Astrocyte (in vitro differentiated cells and primary cell): ENCODE measurements at places on chromosomes 16 and 17. TPM values are rescaled to one million over a fixed set of nuclear protein-coding genes. Genes with fewer than 3 reads are reported as not detected.
A peak's percentile ranks its signal among the peaks of the same experiment; 100 is the strongest.

DNA sequence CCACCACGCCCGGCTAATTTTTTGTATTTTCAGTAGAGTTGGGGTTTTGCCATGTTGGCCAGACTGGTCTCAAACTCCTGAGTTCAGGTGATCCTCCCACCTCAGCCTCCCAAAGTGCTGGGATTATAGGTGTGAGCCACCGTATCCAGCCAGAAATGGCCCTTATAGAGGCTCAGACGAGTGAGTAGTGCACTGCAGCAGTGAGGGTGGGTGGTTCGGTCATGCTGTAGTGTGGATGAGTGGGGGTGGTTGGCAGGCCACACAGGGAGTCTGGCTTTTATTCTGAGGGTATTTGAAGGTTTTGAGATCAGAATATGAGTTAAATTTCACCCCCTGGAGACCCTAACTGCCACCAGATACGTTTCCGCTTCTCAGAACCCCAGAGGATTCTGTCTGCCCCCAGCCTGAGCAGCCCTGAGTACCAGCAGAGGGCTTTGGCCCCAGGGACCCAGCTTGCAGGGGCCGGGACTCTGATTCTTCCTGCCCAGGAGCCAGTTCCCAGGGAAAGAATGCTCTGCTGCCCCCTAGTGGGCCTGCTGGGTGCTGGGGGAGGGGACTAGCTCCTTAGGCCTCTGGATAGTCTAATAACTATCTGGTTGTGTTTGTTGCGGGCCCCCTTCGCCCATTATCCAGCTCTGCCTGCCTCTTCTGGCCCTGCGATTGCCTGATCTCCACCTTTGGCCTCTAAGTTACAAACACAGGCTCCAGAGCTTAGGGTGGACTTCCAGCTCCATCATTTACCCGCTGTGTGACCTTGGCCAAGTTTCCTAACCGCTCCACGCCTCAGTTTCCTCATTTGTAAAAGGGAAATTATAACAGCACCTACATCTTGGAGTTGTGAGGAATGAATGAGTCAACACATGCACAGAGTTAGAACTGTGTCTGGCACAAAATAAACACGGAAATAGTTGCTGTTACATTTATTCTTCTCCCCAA, 2.0 kb downstream of the ZNF771 start:
- H3K36me3 ChIP-seq: peaks cover 14% of the 10 kb centered on the region
- peak; percentile 49 for DNase-seq
- no peaks in the 10 kb centered on the region for H3K27me3 ChIP-seq
- H3K4me3 ChIP-seq: peak overlapping the region; percentile 26

DNA sequence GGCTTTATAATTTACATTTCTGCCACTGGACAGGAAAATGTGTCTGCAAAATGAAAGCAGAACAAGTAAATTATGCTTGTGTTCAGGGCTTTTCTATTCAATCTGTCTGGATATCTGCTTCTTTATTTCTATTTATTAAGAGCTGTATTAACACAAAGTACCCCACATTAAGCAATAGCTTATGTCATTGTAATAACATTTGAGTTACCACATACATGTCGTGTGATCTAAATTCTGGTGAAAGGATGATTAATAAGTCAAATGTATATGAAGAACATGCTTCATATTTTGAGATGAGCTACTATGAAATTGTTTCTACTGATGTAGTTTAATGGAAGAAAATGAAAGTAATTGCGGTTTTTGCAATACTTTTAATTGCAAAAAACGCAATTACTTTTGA, 238.2 kb downstream of the KCNJ2 start:
- no peak overlapping the region for H3K4me3 ChIP-seq
- H3K27me3 ChIP-seq: no peaks in the 10 kb centered on the region
- H3K4me1 ChIP-seq: peaks cover 11% of the 10 kb centered on the region
- no peak overlapping the region for H3K27ac ChIP-seq
- H3K36me3 ChIP-seq: no peaks in the 10 kb centered on the region

DNA sequence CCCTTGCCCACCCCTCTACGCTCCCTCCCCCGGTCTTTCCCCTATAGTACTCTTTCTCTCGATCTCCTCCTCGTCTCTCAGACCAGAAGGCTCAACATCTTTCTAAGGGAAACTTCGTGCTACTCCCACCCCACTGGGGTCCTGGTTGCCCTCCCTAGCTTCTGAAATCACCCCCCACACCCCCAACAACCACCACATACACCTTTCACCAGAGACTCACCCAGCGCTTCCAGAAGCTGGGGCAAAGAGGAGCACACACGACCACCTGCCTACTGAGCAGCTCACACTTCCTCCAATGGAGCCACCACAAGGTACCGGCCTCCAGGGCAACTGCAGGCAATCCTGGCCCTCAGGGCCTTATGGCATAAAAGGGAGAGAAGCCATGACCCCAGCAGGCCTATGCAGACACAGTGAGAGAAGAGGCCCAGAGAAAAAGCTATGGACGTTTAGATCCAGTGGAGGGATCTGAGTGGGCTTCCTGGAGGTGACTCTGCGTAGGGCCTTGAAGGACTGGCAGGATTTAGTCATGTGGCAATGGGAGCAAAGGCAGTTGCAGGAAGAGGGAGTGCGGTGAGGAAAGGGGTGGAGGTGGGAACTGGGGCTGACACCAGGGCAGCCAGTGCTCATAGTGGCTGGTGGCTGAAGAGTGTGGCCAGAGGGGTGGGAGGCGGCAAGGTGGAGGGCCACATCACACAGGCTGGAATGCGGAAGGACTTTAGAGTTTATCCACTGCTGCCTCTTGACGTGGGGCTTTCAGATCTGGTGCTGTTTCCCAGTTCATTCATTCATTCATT, 12.1 kb upstream of the TMEM92 start:
- H3K36me3 ChIP-seq: no peaks in the 10 kb centered on the region
- no peak for DNase-seq
- no peak overlapping the region for H3K4me3 ChIP-seq
- peaks cover 59% of the 10 kb centered on the region for H3K4me1 ChIP-seq

DNA sequence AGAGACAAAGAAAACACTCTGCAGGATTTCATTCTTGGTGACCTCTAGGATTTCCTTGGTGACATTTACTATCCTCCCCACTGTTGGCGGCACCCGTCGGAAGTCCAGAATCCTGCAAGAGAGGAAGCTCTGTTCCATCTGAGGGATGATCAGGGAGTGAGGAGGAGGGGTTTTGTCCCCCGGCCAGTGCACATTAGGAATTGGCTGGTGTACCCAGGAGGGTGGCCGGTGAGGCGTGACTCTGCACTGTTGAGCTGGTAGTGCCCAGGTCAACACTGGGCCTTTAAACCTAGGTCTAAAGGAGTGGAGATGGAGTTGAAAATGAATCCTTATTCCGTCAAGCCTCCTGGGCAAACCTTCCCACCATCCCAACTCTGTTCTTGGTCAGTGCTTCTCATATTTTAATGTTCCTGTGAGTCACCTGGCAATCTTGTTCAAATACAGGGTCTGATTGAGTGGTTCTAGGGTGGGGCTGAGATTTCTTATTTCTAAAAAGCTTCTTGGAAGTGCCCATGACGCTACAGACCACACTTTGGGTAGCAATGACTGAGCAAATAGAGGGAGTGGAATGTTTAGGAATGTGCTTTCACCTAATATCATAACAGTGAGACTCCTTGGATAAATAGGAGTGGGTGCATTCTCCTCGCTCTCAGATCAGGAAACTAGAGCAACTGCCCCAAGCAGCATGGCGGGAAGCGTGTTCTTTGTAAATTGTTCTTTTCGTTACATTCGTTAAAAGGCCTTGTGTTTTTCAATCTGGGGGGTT, 30.7 kb downstream of the PRKAR1A start:
- H3K27me3 ChIP-seq: no peaks in the 10 kb centered on the region
- peaks cover 2% of the 10 kb centered on the region for H3K36me3 ChIP-seq
- H3K4me1 ChIP-seq: no peaks in the 10 kb centered on the region

DNA sequence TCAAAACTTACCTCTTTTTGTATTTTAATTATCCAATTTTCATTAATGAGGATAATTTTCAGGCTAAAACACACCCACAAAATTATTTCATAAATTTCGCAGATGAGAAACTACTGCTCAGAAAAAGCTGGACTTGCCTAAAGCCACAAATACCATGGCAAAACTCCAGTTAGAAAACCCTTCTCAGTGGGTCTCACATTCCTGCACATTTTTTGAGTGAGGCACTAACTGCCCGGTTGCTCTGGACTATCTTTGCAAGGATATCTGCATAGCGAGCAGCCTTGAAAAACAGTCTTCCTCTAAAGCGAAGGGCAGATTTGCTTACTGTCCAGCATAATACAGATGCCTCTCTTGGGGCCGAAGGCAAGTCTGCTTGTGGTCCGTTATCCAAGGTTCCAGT, 9.8 kb downstream of the MPHOSPH6 start:
- H3K36me3 ChIP-seq: peaks cover 23% of the 10 kb centered on the region
- H3K4me3 ChIP-seq: no peak overlapping the region
- no peaks in the 10 kb centered on the region for H3K27me3 ChIP-seq
- no peaks in the 10 kb centered on the region for H3K4me1 ChIP-seq
- peak; percentile 26 for DNase-seq
- no peak overlapping the region for H3K27ac ChIP-seq

GRCh38 chr17:32912218-32912897, 15.6 kb upstream of the TMEM98 start:
- H3K27ac ChIP-seq: no peak overlapping the region
- H3K36me3 ChIP-seq: no peaks in the 10 kb centered on the region
- H3K4me3 ChIP-seq: no peak overlapping the region
- peak; percentile 52 for DNase-seq

DNA sequence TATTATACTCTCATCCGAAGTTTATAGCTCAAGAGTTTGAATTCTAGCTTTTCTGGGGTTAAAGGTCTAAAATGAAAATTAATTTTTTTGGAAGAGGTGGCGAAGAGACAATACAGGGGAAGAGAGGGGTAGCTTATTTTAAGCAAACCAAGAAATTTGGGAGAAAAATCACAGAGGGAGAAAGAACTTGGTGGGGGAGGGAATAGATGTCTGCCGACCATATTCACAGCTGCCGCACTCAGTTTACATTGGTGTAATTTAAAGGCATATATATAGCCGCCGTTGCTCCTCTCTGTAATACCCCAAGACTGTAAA, 6.5 kb upstream of the ZFHX3 start:
- H3K4me3 ChIP-seq: no peak overlapping the region
- peak overlapping the region; percentile 93 for H3K27ac ChIP-seq
- no peaks in the 10 kb centered on the region for H3K27me3 ChIP-seq
- peaks cover 58% of the 10 kb centered on the region for H3K4me1 ChIP-seq

DNA sequence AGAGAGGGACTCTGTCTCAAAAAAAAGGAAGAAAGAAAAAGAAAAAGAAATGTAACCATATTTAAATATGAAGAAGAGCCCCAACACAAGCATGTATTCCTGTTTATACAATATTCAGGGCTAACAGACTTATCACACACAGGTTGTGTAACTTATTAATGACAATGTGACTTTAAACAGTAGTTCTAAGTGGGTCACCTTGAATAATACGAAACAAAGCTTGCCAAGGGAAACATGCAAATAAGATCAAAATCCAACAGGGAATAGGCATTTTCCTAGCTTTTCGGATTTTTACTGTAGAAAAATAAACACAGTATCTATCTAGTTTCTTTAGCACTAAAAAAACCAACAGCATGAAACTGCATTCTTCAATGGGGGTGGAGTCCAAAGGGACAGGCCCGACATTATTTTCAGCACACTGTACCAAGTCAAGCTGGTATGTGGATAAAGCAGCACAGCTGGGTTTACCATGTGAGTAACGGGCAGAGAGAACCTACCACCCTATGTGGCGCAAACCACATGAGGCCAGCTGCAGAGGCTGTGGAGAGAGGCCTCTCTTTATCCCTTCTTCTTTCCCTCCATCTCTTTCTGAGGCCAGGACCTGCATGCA, 45.3 kb downstream of the TOM1L2 start:
- DNase-seq: no peak
- no peaks in the 10 kb centered on the region for H3K27me3 ChIP-seq
- no peak overlapping the region for H3K27ac ChIP-seq
- no peak overlapping the region for H3K4me3 ChIP-seq
- H3K4me1 ChIP-seq: peaks cover 44% of the 10 kb centered on the region

Gene CCL4L2
- total RNA-seq: 48.9 TPM in 2 replicates

Gene GJD3
- total RNA-seq: 0.34 and 0.43 TPM in 2 replicates

Gene PIRT
- total RNA-seq: not detected in 2 replicates

Gene LITAFD
- total RNA-seq: not detected in 2 replicates

Gene CMIP
- total RNA-seq: 64.5 and 71.5 TPM in 2 replicates

Gene MSLN
- not detected in 2 replicates for total RNA-seq

Gene KRT40
- not detected in 2 replicates for total RNA-seq

Gene CD300LG
- total RNA-seq: not detected in 2 replicates

Gene CD300H
- not detected in 2 replicates for total RNA-seq

Gene MCRIP1
- total RNA-seq: 106 and 113 TPM in 2 replicates
